ENCODE measurements at places on chromosomes 5 and 9. TPM values are rescaled to one million over a fixed set of nuclear protein-coding genes. Genes with fewer than 3 reads are reported as not detected.

Gene PLPP7
- total RNA-seq = 1.8 TPM

Gene SPINK14
- not detected for total RNA-seq

Gene RNF20
- 22.6 TPM for total RNA-seq

Gene HAUS6
- 2.1 TPM for total RNA-seq

Gene SLCO6A1
- not detected for total RNA-seq

Gene PCDHAC1
- 1.7 TPM for total RNA-seq

Gene RMRP
- total RNA-seq = 3,151 TPM

Gene PCDHB6
- 0.42 TPM for total RNA-seq

Gene ZMAT2
- total RNA-seq = 15.0 TPM

Gene SLC25A2
- total RNA-seq = 0.19 TPM

Gene LHX2
- total RNA-seq = not detected

Gene EGFLAM
- 0.97 TPM for total RNA-seq

Gene LRRC19
- total RNA-seq = 0.42 TPM

Gene FBXW2
- total RNA-seq = 21.6 TPM

Gene ENC1
- 22.5 TPM for total RNA-seq

Gene HAND1
- total RNA-seq = not detected

Gene CDH10
- total RNA-seq = 0.35 TPM

Gene MARCOL
- total RNA-seq = not detected

Gene CARTPT
- total RNA-seq = not detected

Gene SHISAL2B
- total RNA-seq = 2.0 TPM

Gene WDR31
- total RNA-seq = 4.0 TPM

Gene SETD9
- 5.0 TPM for total RNA-seq

Gene GZMA
- total RNA-seq = not detected

Gene FAM221B
- total RNA-seq = not detected

Gene SPACA9
- total RNA-seq = 1.6 TPM

Gene SNCAIP
- total RNA-seq = not detected

Gene CBY3
- total RNA-seq = not detected

Gene TERT
- total RNA-seq = 0.28 TPM

Gene FOXD4L6
- not detected for total RNA-seq

Gene GCNT4
- total RNA-seq = 6.4 TPM

Gene PCA3
- total RNA-seq = not detected

Gene PHF24
- 0.06 TPM for total RNA-seq

Gene PCDHGA10
- total RNA-seq = 1.2 TPM

Gene DEPDC1B
- total RNA-seq = 0.31 TPM

Data from pancreas (tissue), 10 donors.